Left lung (tissue), 14 donors: ENCODE measurements at places on chromosomes 6 and 20. TPM values are rescaled to one million over a fixed set of nuclear protein-coding genes. Genes with fewer than 3 reads are reported as not detected.

Gene PNPLA1
- not detected for total RNA-seq

Gene LRRN4
- total RNA-seq, result 26.0 TPM

Gene HEY2
- total RNA-seq, result 1.4 TPM

Gene GTSF1L
- total RNA-seq, result not detected

Gene SEMG2
- total RNA-seq, result not detected

Gene HLA-DQA2
- 7.0 TPM for total RNA-seq

GRCh38 chr20:57908704-57909630, 199.2 kb upstream of the PMEPA1 start:
- H3K36me3 ChIP-seq, result no peaks in the 10 kb centered on the region
- no peak overlapping the region for H3K27ac ChIP-seq

DNA sequence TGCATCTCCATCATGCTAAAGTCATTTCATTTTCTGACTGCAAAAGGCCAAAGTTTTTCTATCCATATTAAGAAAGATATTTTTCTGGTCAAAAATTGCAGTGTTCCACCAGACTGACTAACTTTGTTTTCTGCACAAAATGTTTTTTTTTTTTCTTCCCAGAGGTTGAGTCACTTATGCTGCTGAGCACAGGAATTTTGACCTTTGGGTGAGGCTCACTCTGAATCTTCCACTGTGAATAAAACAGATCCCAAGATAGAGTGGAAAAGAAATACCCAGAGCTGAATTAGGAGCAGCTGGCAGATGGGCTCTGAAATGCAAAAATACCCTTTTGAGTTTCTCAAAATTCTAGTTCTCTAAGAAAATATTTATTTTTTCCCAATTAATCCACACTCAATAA, 996.8 kb downstream of the KIF16B start:
- H3K27ac ChIP-seq, result no peak overlapping the region
- DNase-seq, result no peak
- no peak overlapping the region for H3K4me3 ChIP-seq
- no peaks in the 10 kb centered on the region for H3K36me3 ChIP-seq

DNA sequence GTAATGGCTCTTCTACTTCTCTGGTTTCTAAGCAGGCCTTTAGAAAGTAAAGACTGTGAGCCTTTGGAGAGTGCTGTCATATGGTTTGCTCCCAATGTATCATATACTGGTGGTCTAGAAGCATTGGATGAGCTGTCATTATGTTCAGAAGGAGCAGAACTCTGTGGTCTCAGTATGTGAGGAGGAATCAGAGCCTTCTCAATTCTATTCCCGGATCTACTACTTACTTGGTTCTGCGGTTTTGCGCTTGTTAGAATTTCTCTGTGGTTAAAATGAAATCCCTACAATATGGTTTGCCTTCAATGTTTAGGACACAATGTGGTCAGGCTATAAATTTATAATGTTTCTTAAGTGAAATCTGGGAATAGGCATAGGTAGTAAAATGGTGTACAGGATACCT, 64.6 kb downstream of the RWDD2A start:
- no peak for DNase-seq
- H3K27ac ChIP-seq, result no peak overlapping the region
- no peaks in the 10 kb centered on the region for H3K4me1 ChIP-seq
- H3K27me3 ChIP-seq, result no peaks in the 10 kb centered on the region
- no peaks in the 10 kb centered on the region for H3K36me3 ChIP-seq

GRCh38 chr6:143397227-143398222, 53.0 kb downstream of the ADAT2 start:
- peak; percentile 75 for DNase-seq
- H3K4me1 ChIP-seq, result peaks cover 6% of the 10 kb centered on the region
- no peaks in the 10 kb centered on the region for H3K27me3 ChIP-seq
- peak overlapping the region; percentile 2 for H3K27ac ChIP-seq
- no peaks in the 10 kb centered on the region for H3K36me3 ChIP-seq

DNA sequence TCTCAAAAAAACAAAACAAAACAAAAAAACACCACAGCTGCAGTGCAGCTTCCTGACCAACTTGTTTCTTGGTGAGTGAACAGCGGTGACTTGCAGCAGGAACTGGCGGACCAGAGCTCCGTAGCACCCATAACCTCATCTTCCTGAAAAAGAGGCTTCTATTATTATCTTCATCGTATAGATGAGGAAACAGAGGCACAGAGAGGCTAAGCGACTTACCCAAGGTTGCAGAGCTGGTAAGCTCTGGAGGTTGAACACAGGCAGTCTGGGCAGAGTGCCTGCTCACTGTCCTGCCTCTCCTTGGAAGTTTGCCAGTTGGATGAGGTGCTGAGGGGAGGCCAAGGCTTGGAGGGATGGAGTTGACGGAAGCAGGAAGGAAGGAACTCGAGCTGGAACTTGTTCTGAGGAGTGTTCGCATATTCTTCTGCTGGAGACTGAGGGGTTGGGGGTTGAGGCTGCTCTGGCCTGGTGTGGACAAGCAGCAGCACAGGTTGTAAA, 47.9 kb upstream of the CCDC167 start:
- H3K36me3 ChIP-seq, result no peaks in the 10 kb centered on the region
- no peak overlapping the region for H3K4me3 ChIP-seq
- no peaks in the 10 kb centered on the region for H3K4me1 ChIP-seq
- H3K27me3 ChIP-seq, result peaks cover 12% of the 10 kb centered on the region
- H3K27ac ChIP-seq, result no peak overlapping the region

DNA sequence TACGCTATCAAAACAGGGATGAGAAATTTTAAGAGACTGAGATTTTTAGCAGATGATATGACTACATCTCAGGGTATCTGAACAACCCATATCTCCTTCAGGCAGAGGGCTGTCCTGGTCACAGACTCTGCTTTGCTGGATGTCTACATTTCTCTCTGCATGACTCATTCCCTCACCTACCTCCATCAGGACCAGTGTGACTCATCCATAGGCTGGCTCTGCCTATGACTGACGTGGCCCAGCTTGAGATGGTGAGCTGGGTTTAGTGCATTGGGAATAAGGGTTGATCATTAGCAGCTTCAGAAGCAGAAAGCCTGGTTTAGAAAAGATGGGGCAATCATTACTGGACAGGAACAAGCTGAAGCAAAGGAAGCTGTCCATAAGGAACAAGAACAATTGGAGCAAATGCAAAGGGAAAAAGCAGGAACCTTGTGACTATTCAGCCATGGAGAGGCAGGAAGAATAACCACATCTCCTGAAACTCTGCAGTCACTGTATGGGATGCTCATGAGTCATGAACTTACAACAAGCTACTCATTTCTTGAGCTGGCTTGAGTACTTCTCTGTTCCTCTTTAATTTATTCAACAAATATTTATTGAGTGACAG, 86.4 kb upstream of the CBLN4 start:
- no peaks in the 10 kb centered on the region for H3K4me1 ChIP-seq
- no peak overlapping the region for H3K4me3 ChIP-seq
- no peaks in the 10 kb centered on the region for H3K27me3 ChIP-seq
- DNase-seq, result no peak
- no peaks in the 10 kb centered on the region for H3K36me3 ChIP-seq

- no peak for DNase-seq
- no peak overlapping the region for H3K4me3 ChIP-seq
- peak overlapping the region; percentile 98 for H3K27ac ChIP-seq
- no peaks in the 10 kb centered on the region for H3K27me3 ChIP-seq
Observed at GRCh38 chr20:47358039-47358671, 1.7 kb upstream of the ZMYND8 start.

- no peak for DNase-seq
- H3K4me1 ChIP-seq, result no peaks in the 10 kb centered on the region
- no peak overlapping the region for H3K27ac ChIP-seq
- H3K27me3 ChIP-seq, result no peaks in the 10 kb centered on the region
Observed at GRCh38 chr6:80165819-80166218, 59.3 kb downstream of the BCKDHB start.

DNA sequence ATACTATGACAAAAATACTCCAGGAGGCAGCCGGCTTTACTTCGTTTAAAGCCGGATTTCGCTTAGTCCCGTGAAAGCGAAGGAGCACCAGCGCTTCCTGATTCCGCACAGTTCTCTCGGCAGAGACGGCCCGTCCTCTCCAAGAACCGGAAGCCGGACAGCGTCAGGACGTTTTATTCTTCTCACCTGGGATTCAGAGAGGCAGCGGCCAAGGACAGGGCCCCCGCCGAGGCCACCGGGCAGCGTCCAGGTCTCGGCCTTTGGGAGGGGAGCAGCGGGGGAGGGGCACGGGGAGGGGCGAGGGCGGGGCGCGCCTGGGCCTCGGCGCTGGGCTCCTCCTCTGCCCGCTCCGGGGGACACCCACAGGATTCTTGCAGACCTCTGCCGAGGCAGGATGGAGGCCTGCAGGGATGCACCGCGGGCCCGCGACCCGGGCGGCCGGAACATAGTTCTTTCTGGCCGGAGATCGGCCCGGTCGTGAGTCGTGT, 2.8 kb upstream of the DIDO1 start:
- no peaks in the 10 kb centered on the region for H3K27me3 ChIP-seq
- peak overlapping the region; percentile 80 for H3K27ac ChIP-seq
- H3K4me3 ChIP-seq, result peak overlapping the region; percentile 63
- peaks cover 56% of the 10 kb centered on the region for H3K4me1 ChIP-seq

- H3K4me3 ChIP-seq, result no peak overlapping the region
- H3K4me1 ChIP-seq, result no peaks in the 10 kb centered on the region
- H3K36me3 ChIP-seq, result no peaks in the 10 kb centered on the region
- peak overlapping the region; percentile 72 for H3K27ac ChIP-seq
- no peak for DNase-seq
- no peaks in the 10 kb centered on the region for H3K27me3 ChIP-seq
Observed at GRCh38 chr20:8476021-8476420, 344.0 kb downstream of the PLCB1 start.

- no peak for DNase-seq
- H3K4me1 ChIP-seq, result no peaks in the 10 kb centered on the region
- H3K27ac ChIP-seq, result no peak overlapping the region
Observed at GRCh38 chr20:11492386-11492785, 425.3 kb upstream of the BTBD3 start.

DNA sequence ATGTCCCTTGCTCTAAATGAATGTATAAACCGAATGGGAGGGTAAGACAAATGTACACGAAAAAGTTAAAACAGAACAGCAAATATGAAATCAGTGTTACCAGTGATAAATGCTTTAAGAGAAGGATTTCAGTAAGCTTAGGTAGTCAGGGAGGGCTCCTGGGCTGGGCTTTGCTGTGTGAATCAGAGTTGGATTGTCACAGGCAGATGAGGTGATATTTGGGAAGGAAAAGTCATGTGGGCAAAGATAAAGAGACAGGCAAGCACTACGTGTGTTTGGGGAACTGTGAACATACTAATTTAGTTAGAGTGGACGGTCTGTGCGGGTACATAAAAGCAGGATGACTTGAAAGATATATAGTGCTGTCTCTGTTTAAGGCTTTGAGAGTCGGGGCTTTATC, 114.8 kb downstream of the CRYBG1 start:
- H3K4me1 ChIP-seq, result no peaks in the 10 kb centered on the region
- no peak overlapping the region for H3K4me3 ChIP-seq
- no peak for DNase-seq
- H3K27ac ChIP-seq, result no peak overlapping the region
- H3K27me3 ChIP-seq, result no peaks in the 10 kb centered on the region
- no peaks in the 10 kb centered on the region for H3K36me3 ChIP-seq

DNA sequence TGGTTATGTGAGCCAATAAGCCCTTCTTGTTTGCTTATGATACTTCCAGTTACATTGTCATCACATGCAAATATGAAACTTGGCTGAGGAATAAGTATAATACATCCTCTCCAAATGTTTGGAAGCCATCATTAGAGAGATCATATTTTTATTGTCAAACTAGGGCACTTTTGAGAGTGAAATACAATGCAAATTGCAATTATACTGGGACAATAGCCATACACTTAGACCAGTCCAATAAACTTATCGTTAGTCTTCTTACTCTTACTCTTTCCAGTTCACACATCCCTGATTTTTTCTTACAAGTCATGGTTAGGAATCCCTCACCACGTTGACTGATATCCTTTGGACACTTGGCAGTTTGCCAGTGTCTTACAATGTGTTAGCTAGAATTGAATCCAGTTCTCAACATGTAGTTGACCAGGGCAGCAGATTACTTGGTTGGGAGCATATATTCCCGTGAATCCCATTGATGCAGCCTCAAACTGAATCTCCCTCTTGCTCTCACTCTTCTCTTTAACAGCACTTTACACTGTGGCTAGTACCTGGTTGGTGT, 519.7 kb upstream of the ID4 start:
- no peak overlapping the region for H3K4me3 ChIP-seq
- DNase-seq, result no peak
- no peaks in the 10 kb centered on the region for H3K36me3 ChIP-seq
- H3K27me3 ChIP-seq, result no peaks in the 10 kb centered on the region
- H3K4me1 ChIP-seq, result no peaks in the 10 kb centered on the region

DNA sequence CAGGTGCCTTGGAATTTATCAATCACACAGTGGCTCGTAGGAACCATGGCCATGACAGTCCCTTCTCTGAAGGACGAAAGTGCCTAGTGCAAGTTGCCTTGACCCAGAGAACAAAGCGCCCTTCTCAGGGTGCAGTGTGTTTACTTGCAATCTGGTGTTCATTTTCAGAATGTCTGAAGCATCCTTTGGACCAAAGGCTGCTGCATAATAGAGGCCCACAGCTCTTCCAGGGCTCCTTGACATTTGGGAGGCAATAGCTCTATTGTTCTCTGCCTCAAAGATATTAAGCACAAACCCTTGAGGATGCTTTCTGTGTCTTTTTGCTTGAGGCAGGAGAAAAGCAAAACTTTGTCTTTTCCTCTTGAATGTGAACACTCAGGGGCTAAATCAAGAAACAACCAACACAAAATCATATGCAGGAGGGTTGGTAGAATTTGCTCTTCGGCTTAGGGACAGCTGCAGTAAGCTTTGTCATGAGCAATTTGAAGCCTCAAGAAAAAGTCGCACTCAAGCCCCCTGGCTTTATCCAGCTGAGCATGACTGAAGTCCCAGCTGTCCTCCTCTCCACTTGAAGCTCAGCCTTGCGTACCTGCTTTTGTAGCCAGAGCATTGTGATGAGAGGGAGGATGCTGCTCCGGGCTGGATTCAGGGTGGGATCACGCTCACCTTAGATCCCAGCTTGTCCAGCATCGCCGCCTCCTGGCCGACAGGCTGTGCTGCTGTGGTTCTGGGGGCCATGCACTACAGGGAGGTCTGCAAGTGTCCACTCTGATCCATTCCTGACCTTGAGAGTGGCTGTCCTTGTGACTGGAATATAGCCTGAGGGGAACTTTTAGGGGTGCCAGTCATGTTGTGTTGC, 495.4 kb downstream of the CDH26 start:
- no peak overlapping the region for H3K27ac ChIP-seq
- no peaks in the 10 kb centered on the region for H3K4me1 ChIP-seq
- H3K36me3 ChIP-seq, result no peaks in the 10 kb centered on the region
- no peak overlapping the region for H3K4me3 ChIP-seq

GRCh38 chr6:35017411-35018181, 123.5 kb downstream of the TCP11 start:
- H3K36me3 ChIP-seq, result no peaks in the 10 kb centered on the region
- no peaks in the 10 kb centered on the region for H3K27me3 ChIP-seq
- peak; percentile 80 for DNase-seq
- peaks cover 56% of the 10 kb centered on the region for H3K4me1 ChIP-seq
